ENCODE measurements at places on chromosomes 7 and 10. TPM values are rescaled to one million over a fixed set of nuclear protein-coding genes. Genes with fewer than 3 reads are reported as not detected.

DNA sequence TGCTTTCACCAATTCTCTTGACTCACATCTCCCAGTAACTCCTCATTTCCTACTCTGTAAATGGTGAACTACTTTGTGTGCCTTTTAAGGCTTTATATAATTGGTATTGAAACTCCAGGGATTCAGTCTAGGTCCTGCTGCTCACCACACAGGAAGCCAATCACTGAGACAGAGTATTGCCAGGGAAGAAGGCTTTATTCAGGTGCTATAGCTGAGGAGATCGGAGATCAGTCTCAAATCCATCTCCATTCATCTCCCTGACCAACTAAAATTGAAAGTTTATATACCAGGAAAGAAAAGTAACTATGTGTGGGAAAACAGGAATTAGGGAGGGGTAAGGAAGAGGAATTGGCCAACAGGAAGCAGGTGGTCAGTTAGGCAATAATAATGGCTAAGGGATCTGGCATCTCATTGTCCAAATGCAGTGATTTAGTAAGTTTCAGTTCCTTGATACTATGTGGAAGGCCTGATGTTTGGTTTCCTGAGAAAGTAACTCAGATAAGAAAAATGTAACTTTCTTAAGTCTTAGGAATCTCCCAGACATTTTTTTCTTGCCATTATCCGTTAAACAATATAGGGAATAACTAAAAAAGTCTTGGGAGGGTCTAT, 10.2 kb upstream of the SDHAF3 start:
- no peaks in the 10 kb centered on the region for H3K4me1 ChIP-seq
- H3K27ac ChIP-seq, result no peak overlapping the region
- DNase-seq, result no peak
- H3K27me3 ChIP-seq, result no peaks in the 10 kb centered on the region
- H3K4me3 ChIP-seq, result no peak overlapping the region

GRCh38 chr7:121595758-121596696, 199.9 kb upstream of the FAM3C start:
- no peak for DNase-seq
- H3K27me3 ChIP-seq, result no peaks in the 10 kb centered on the region
- no peaks in the 10 kb centered on the region for H3K4me1 ChIP-seq
- H3K4me3 ChIP-seq, result no peak overlapping the region

The AKR1C3 gene
- 29.7 TPM for total RNA-seq

The ZNF487 gene
- 10.0 TPM for total RNA-seq
